Placental pericyte (primary cell): ENCODE measurements at places on chromosomes 13 and 19. TPM values are rescaled to one million over a fixed set of nuclear protein-coding genes. Genes with fewer than 3 reads are reported as not detected.

Gene NDUFA11
- total RNA-seq, result 181 and 232 TPM in 2 replicates

Gene ZNF541
- not detected in 2 replicates for total RNA-seq

Gene ERICH4
- not detected in 2 replicates for total RNA-seq

Gene C13orf42
- total RNA-seq, result not detected in 2 replicates

Gene BIVM
- total RNA-seq, result 10.9 and 35.1 TPM in 2 replicates

Gene CLEC17A
- 0.14 TPM in 1 of 2 replicates, not detected in the other for total RNA-seq

Gene PLK5
- not detected in 2 replicates for total RNA-seq

Gene CABP5
- not detected in 2 replicates for total RNA-seq

Gene RNF17
- 0.88 TPM in 1 of 2 replicates, not detected in the other for total RNA-seq

Gene ZNF132
- 8.1 and 9.7 TPM in 2 replicates for total RNA-seq

Gene TMEM38A
- total RNA-seq, result 0.57 and 2.2 TPM in 2 replicates
